ENCODE measurements at places on chromosomes 7 and 10.

- DNase-seq, result no peak
These were observed 117.8 kb upstream of the SHH start for GRCh38 chr7:155930061-155930460.

DNA sequence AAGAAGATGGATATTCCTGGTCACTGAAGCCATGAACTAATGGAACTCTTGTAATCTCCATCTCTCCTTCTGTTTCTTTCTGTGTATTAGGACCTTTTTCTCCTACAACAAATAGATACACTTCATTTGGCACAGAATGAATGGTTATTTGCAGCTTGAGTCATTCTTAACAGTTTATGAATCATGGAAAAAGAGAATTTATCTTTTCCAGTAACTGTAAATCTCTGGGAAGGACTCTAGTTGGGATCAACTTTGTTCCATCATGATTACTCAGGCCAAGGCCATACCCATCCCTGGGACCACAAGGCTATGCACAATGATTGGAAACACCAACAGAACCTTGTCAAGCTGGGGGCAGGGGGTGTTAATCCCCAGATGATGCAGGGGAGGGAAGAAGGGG lies 36.1 kb upstream of the MDFIC start:
- DNase-seq, result no peak

- no peak for DNase-seq
These were observed 162.7 kb downstream of the PLCE1 start for GRCh38 chr10:94156453-94156852.

DNA sequence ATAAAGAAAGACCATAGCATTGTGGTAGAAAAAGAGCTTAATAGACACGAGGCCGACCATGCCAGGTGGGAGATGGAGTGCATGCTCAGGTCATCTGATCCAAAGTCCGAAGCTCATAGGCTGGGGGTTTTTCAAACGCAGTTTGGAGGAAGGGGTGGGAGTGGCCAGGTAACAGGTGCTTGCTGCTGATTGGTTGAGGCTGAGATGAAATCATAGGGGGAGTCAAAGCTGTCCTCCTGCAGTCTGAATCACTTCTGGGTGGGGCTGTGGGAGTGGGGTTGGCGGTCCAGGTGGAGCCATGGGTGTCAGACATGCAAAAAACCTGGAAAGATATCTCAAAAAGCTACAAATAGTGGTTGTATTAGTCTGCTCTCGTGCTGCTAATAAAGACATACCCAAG lies 2.8 kb upstream of the ERCC6 start:
- no peak for DNase-seq

DNA sequence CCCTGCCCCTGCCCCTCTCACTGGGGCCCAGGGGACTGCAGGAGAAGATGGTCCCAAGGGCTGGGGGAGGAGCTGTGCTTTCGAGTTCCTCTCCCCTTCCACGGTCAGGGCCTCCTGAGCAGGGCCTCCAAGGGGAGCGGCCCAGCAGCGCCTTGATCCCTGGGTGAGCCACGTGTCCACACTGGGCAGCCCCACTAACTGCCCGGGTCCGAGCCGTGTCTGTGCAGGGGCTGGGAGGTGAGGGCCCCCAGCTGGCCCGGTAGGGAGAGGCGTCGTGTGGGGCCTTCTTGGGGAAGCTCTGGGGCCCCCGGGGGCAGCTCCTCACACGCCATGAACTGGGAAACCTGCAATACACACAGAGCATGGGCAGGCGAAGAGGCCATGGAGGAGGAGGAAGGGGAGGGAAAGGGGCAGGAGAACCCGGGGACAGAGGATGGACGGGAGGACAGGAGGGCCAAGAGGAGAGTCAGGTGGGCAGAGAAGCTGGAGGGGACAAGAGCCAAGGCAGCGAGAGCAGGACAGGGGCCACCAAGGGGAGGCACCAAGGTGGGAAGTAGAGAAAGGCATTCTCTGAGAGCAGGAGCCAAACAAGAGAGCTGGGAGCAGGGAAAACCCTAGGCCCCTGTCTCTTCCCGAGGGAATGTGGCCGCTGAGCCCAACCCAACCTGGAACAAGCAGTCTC lies 32.8 kb downstream of the KCNH2 start:
- DNase-seq, result peak; percentile 49

DNA sequence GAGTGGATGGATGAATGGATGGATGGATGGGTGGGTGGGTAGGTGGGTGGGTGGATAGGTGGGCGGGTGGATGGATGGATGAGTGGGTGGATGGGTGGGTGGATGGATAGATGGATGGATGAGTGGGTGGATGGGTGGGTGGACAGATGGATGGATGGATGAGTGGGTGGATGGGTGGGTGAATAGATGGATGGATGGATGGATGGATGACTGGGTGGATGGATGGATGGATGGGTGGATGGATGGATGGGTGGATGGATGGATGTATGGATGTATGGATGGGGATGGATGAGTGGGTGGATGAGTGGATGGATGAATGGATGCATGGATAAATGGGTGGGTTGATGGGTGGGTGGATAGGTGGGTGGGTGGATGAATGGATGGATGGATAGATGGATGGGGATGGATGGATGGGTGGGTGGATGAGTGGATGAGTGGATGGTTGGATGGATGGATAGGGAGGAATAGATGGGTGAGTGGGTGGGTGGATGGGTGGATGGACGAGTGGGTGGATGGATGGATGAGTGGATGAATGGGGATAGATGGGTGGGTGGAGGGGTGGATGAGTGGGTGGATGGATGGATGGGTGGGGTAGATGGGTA lies 43.8 kb downstream of the MICALL2 start:
- no peak for DNase-seq

DNA sequence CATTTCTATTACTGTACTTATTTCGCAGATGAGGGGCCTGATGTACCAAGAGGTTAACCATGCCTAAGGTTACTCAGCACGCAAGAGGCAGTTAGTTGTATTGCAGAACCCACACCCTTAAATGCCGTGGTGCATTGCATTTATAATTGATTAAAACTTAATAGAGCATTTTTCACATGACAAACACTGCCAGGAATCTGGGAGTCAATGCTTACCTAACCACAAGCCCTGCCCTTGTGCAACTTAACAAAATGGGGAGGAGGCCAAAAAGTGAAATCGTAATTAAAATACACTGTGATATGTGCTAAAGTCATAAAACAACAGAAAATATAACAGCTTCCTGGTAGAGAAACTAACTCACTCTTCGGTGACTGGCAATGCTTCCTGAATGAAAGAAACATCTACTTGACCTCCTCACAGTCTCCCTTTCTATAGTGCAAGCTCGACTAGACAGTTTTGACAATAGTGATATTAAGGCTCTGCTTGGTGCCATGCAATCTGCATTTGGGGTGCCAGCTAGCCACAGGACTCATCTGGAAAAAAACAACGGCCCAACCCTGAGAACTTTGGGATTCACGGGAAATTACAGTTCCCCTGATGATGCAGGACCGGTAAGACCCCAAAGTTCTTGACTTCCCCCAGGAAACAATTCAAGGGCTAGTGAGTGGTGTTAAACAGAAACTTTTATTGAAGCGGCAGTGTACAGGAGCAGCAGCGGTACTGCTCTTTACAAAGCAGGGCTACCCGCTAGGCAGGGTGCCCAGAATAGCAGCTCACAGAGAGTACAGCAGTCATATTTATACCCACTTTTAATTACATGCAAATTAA lies 612.4 kb downstream of the TNS3 start:
- DNase-seq, result no peak

DNA sequence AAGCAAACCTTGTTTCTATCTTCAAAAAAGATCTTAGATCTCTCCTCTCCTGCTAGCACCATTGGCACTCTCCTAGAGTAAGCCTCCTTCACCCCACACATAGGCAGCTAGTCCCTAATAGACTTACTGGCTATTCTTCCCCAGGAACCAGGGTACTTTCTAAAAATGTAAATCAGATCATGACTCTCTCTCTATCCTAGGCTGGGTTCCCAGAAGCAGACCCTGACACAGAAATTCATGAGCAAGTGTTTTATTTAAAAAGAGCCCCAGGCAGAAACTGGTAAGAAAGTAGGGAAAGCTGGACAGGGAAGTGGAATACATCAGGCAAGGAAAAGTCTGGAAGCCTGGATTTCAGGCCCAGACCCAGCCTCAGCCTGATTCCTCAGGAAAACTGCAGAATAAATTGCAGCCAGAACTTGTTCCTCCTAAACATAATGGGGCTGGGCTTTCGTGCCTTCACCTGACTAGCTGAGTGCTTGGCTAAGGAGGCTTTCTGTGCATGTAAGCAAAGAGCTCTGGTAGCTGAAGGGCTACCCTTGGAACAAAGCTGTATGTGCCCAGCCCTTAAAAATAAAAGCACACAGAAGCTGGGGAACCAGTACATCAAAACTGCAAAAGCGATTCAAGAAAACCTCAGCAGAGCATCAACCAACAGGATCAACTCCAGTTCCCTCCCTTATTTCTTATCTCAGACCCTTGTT lies 18.8 kb upstream of the SORBS1 start:
- no peak for DNase-seq

- no peak for DNase-seq
These were observed 21.3 kb downstream of the ZEB1 start for GRCh38 chr10:31340343-31340742.

GRCh38 chr7:129950191-129950932 lies 2.4 kb downstream of the UBE2H start:
- no peak for DNase-seq

- DNase-seq, result no peak
These were observed 2.2 kb downstream of the EGFR start for GRCh38 chr7:55021053-55021452.

GRCh38 chr10:53003094-53003493 lies 230.5 kb upstream of the MBL2 start:
- no peak for DNase-seq

DNA sequence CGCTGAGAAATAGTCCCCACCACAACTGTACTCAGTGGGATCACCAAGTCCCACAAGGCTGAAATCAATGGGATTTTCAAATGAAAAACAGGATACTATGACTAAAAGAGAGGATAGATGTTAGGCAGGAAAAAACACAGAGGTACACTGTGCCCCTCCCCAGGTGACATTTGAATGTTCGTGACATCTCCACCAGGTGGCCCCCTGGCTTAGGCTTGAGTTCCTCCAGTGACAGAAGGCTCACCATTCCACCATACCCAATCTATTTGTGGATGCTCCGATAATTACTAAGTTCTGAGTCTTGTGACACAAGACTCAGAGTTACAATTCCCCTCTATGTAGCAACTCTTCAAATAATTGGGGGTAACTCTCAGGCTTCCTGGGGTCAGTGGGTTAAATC lies 77.5 kb upstream of the KCNMA1 start:
- DNase-seq, result no peak

- no peak for DNase-seq
These were observed 315.3 kb downstream of the TYW1 start for GRCh38 chr7:67311901-67312300.

DNA sequence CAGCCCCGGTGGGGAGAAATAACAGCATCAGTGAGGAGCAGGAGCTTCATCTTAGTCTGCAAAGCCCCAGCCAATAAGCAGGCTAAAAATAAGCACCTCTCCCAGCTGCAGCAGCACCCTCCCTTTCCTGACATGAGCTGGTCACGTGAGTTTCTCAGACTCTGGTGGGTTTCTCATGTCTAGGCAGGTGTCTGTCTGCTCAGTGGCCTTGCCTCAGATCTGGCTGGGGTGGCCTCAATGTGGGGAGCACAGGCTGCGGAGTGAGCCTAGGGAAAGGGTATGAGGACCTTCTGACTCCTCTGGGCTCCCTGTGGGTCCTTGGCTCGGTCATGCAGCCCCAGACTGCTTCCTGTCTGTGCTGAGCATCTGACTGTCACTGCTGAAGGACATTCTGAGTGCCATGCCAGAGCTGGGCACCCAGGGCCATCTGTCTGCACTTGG lies 81.6 kb upstream of the LRRC4 start:
- peak; percentile 1 for DNase-seq

DNA sequence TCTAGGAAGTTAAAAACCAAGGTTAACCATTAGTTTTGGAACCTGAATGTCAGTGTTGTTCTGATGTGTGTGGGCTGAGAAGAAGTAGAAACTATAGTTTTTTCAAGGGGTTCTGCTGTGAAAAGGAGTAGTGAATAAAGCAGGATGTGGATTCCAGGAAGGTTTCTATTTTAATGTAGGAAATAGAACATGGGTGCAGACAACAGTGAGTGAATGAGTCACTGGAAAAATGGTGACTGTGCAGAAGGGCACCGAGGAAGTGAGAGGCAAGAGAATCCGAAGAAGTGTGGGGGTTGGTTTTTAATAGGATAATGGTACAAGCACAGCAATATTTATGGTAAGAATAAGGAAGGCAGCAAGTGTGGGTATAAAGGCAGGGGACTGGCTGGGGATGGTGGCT lies 120.4 kb downstream of the ARHGAP21 start:
- DNase-seq, result no peak

DNA sequence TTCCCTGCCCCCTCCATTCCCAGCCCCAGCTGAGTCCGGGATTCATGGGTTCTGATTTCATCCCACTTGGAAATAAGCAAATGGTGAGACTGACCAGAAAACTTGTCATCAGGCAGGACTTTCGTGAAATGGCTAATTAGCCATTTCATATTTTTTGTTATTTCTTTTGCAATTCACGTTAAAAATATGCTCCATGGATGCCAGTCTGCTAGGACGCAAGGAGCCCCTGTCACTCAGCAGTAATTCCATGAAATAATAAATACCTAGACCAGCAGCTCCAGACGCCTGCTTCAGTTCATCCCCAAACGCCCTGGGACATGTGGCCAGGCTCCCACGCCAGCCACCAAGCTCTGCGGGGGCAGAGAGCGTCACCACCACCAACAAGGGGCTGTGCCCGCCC lies 111.0 kb downstream of the TRIL start:
- no peak for DNase-seq

DNA sequence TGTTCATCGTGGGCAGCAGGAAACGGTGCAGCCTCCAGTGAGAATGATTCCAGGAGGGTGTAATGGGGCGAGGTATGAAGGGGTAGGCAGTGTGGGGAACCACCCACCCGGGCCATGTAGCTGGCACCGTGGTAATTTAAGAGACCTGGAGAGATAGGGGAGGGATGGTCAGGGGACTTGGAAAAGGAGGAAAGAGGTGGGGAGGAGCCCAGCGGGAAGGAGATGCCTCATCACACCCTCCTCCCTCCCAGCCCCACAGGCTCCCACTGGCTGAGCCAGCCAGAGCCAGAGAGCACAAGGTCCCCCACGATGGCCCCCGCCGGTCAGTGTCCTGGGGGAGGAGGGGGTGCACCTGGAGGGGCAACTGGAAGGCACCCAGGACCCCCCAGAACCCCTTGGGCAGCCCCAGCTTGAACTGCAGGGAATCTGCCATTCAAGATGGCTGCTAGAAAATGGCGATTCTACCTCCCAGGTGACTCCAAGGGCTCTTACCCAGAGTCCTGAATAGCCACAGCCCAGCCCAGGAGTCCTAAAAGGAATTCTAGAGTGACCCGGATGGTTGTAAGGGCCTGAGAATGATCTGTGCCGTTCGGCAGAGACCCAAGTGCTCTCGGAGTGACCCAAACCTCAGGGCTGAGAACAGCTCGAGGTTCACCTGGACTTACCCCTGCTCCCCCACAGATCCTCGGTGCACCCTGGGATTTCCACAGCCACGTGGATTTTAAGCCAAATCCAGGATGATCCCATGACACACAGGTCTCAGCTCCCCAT lies 28.8 kb downstream of the CALML3 start:
- no peak for DNase-seq

GRCh38 chr7:17336168-17336567 lies 37.7 kb downstream of the AHR start:
- no peak for DNase-seq
